NCI-H1436 treated with DMSO at 0.1 percent for 48 hours (cell line): ENCODE measurements at places on chromosomes 4 and X.

DNA sequence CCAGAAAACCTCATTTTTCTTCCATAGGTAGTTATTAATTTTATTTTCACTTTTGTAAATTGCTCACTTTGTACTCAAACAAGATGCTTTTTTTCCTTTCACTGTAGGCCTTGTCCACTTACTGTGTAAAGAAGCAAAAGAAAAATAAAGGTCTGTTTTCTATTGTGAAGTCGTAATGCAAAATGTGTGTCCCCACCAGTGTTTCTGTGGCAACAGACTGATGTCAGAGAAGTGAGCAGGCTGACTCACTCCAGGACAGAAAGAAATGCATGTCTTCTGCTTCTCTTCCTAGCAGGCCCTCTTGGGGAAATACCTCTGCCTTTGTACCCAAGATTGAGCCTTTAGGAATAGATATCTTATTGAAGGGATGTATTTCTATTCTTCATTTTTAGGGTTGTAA lies 30.3 kb downstream of the INPP4B start:
- DNase-seq, result no peak

DNA sequence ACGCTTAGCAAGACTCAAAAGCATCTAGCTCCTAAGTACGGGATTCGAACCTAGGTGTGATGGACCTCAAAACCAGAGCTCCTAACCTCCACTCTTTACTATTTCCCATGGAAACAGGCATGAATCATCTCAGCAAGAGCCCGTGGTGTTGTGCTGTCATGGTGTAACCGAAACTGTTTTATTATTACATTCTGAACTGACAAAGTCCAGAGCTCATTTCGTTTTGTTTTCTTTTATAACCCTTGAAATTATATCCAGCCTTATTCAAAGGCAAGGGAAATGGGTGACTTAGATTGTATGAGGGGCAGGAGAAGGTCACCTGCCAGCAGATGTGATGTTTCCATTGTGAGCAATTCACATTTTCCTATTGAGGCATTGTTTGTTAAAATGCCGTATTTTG lies 301.1 kb downstream of the FRMPD4 start:
- no peak for DNase-seq

- DNase-seq, result no peak
These were observed 222.4 kb downstream of the SLIT2 start for GRCh38 chr4:20474119-20474518.

- no peak for DNase-seq
These were observed 20.4 kb upstream of the TMEM154 start for GRCh38 chr4:152700151-152700550.

DNA sequence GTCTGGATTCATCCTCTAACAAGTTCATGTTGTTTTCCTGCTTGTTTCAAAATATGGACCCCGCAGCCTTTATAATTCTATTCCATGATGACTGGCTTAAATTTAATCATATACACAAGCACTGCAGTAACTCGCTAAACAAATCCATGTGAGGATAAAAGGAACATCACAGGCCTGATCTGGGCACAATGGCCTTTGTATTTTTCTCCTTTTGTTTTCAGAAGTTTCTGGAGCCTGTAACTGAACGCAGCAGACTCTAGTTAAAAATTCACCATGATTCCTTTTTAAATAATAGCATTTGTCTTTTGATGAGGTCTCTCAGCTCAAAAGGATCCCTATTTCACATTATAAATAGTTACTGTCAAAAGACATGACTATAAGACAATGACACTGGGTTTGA lies 30.2 kb upstream of the TMEM184C start:
- no peak for DNase-seq

DNA sequence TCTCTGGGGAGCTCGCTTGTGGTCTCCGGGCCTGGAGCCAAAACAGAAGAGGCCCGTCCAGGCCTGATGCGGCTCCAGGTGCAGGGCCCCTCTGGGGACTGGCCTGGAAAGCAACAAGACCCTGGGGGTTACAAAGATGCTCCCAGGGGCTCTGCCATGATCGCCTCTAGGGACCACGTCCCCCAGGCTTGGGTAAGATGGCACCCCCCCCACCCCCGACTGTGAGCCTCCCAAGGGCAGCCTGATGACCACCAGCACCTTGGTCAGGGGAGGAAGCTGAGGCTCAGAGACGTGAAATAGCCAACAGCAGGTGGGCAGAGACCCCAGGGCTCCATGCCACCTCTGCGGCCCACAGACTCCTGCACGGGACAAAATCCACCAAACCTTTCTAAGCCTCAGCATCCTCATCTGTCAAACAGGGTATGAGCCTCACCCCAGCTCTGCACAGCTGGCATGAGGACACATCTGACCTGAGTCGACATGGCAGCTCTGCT lies 25.4 kb downstream of the C4orf50 start:
- peak; percentile 29 for DNase-seq

GRCh38 chr4:177107288-177107921 lies 202.3 kb upstream of the NEIL3 start:
- DNase-seq, result no peak

DNA sequence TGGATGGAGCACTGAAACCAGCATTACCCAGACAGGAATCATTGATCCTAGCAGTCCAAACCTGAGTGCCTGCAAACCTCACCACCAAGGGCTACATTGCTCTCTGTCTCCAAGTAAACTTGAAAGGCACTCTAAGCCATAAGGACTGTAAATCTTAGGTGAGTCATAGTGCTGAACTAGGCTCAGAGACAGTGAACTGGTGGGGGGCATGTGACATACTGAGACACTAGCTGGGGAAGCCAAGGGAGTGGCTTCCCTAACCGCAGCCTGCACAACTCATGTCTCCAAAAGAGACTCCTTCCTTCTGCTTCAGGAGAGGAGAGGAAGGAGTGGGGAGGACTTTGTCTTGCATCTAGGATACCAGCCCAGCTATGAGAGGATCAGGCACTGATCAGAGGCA lies 235.5 kb upstream of the ACTRT1 start:
- no peak for DNase-seq

DNA sequence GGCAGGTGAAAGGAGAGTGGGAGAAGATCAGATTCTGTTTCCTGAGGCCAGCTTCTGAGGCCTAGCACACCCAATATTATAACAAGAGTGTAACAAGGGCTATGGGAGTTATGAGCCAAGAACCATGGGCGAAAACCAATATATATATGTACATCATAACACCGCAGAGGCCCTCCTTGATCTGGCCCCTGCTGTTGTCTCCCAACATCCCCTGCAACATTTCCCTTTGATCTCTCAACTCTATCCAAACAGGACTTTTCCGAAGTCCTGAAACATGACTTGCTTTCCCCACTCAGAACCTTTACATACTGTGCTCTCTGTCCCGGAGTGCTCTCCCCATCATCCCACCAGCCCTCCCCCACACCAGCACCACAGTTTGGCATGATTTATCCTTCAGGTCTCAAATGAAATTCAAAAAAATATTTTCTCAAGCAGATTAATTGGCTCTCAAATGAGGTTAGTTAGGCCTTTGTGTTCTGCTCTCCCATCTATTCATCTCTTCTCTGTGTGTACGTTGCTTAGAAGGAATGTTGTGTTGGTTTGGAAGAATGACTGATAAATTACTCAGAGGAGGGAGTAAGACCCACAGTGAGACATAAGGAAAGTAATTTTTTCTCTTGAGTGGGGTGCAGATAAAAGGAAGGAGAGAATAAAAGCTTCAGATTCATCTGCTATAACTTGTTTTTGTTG lies 58.1 kb upstream of the SMIM10 start:
- no peak for DNase-seq

DNA sequence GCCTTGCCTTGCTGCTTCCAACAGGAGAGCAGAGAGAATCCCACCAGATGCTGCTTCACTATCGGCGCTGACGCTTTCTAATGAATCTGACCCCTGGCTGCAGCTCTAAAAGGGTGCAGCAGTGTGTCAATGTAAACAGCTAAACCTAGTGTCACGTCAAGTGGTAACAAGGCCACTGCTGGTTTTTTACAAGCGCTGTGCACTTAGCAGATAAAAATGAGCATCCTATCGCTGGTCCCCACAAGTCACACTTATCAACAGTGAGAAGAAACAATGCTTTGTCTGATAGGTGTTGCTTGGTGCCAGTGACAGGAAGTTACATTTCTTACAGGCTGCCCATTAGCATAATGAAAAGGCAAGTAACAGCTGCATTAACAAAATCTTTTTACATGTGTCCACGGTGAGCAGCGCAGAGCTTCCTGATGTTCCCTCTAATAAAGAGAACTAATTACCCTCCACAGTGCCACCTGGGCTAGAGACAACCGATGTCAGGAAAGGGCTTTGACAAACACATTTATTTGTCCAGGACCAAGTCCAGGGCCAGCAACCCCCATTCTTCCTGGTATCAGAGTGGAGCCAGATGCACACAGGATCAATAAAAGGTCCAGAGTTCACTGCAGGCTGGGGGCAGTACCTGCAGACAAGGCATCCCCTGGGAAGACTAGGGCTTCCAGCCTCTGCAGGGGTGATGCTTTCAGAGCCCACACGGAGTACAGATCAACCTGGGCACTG lies 176.0 kb downstream of the MGST2 start:
- DNase-seq, result peak; percentile 30

DNA sequence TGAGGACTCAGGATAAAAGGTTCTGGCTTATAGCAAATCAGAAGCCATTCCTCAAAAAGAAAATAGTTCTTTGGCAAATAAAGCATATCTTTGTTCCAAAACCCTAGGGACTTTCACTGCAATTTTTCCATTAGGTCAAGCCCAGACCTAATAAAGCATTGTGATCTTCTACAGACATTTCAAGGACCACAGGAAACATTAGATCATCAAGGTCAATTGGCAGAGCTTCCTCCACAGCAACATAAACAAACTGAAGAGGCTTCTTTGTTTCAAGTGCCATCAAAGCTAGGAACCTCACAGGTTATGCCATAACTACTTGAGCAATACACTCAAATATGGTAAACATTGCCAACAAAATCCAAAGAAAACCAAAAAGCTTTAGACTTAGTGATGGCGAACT lies 144.9 kb downstream of the ANXA5 start:
- DNase-seq, result no peak

DNA sequence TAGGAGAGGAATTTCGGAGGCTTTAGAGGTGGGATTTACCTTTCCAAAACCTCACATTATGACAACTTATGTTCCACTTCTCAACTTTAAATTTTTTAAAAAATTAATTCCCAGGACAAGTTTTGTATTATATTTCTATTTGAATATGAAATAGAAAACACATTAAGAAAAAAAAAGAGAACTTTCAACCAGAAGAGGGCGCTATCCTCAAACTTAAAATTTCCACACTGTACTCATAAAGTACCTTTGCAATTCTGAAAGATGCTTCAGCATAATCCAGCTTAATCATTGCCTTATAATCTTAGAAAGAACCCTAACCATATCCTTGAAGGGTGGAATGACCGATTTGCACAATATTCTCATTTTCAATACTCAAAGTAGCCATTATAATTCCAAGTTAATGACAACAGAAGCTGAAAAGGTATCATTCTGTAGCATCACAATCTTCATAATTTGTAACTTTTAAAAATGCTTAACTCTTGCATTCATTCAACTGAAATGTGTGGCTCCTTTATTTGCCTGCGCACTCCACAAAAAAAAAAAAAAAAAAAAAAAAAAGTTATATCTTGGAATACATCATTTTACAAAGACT lies 158.0 kb downstream of the KCNIP4 start:
- DNase-seq, result no peak

- DNase-seq, result no peak
These were observed 170.0 kb downstream of the ARHGAP10 start for GRCh38 chr4:147901916-147902315.

DNA sequence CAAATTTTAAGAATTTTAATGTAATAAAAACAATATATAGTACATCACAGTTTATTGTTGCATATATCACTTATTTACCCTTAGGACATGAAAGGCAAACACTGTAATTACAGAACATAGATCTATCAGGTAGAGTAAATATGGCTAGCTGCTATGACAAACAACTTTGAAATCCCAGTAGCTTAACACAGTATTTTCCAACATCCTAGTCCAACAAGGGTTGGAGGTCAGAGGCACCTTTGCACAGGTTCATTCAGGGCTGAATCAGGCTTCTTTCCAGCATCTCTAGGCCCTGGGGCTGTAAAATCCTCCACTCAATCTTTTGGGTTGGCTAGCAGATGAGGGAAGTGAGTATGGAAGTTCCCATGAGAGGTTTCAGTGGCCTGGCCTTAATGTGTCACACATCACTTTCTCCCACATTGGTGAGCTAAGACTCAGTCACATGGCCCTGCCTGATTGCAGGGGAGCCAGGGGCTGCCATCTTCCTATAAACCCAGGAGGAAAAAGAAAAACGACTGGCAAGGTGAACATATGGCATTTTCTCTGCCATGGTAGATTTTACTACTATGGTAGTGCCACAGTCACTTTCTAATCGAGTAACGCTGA lies 32.9 kb downstream of the HERC6 start:
- DNase-seq, result no peak

DNA sequence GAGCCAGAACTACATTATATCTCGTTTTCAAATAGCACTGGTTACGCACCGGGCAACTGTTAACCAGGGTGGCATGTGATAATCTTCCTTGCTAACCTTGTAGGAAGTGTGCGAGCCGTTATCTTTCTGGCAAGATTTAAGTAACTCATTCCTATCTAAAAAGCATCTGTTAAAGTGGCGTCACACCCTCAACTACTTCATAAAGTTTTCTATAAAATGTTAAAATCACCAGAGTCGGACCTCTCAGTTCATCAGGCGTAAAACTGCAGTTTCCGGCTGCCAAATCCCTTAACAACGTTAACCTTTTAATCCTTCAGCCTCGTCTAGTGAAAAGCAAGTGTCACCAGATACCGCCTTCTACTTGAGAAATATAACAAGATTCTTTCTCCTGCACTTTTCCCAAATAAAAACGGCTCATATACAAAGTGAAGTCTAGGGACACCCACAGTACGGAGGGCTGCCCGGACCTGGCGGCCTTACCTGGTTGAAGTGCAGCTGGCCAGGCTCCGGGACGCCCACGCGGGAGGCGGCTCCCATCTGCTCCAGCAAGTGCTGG lies 1.2 kb downstream of the SLC39A8 start:
- DNase-seq, result no peak

DNA sequence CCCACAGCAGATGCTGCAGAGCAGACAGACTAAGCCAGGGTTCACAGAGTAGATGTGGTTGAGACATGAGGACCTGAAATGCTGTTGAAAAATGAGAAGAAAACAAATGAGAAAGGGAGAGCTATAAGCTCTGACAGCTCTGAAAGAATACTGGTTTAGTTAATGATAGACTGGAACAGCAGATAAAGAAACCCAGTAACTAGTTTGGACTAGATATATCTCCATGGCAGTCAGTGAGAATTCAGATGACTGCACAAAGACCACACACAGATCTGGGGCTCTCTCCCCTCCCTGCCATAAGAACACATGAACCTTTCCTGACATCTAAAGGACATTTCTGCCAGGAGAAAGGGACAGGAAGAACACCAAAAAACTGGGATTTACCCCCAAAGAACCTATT lies 8.2 kb downstream of the NAA11 start:
- no peak for DNase-seq

GRCh38 chr4:152937336-152938236 lies 1.5 kb downstream of the FHDC1 start:
- no peak for DNase-seq

DNA sequence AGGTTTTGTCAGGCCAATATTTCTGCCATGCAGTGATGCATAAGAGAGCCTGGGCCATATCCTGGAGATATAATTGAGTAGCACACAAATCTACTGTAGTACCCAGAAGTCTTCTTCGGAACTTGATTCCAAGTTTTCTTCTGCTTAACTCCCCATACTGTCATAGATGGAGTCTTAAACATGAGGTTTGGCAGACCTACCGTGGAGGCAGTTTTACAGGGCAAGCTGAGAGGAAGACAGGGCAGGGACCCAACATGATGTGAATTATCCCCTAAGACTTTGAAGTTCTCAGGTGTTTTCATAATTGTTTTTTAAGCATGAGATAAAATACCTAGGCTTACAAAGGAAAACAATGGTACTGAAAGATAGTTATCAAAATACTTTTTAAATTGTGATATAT lies 18.2 kb downstream of the NHSL2 start:
- DNase-seq, result no peak
